ENCODE measurements at places on chromosomes 12 and 14. TPM values are rescaled to one million over a fixed set of nuclear protein-coding genes. Genes with fewer than 3 reads are reported as not detected.

Gene CPNE8
- 16.7 TPM for polyA plus RNA-seq

Gene RBM19
- polyA plus RNA-seq = 17.9 TPM

Gene SUOX
- 17.1 TPM for polyA plus RNA-seq

Gene CATSPERB
- 1.3 TPM for polyA plus RNA-seq

Gene MYF5
- polyA plus RNA-seq = not detected

Gene KLRB1
- 2.7 TPM for polyA plus RNA-seq

Gene SLC6A12
- 2.1 TPM for polyA plus RNA-seq

GRCh38 chr12:93413064-93413463 lies 28.7 kb downstream of the UBE2N start:
- no peak for DNase-seq

GRCh38 chr14:103544388-103545218 lies 15.6 kb downstream of the TRMT61A start:
- peak; percentile 85 for DNase-seq

DNA sequence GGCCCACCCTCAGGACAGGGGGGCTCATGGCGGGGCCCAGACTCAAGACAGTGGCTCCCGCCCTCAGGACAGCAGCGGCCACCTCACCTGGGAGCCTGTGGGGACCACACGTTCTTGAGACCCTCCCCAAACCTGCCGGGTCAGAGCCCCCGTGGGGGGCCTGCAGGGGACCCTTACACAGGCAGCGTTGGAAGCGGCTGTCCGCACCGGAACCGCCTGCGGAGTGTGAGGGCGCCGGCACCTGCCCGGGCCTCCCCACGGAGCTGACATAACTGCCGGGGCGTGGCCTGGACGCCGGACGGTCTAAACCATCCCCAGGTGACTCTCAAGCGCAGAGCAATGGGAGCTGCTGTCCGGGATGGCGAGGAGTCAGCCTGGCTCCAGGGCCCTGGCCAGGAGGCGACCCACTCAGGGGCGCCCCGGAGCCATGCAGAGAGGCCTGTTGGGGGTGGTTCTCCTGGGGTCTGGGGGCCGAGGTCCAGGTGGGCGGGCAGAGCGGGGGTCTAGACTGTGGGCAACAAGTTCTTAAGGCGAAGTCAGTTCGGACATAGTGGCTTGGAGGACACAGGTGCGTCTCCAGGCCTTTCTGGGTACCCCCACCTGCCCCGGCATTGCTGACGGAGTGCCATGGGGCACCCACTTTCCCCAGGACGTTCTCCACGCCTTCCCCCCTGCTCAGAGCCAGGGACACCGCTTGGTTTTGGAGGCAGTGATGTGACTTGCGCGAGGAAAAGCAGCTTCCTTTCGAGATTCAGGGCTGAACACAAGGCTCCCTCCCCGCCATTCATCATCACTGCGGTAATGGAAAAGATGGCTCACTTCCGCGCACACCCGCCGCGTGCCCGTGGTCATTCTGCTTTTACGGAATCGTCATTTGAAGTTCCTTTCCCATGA lies 23.2 kb downstream of the GALNT9 start:
- DNase-seq = no peak

DNA sequence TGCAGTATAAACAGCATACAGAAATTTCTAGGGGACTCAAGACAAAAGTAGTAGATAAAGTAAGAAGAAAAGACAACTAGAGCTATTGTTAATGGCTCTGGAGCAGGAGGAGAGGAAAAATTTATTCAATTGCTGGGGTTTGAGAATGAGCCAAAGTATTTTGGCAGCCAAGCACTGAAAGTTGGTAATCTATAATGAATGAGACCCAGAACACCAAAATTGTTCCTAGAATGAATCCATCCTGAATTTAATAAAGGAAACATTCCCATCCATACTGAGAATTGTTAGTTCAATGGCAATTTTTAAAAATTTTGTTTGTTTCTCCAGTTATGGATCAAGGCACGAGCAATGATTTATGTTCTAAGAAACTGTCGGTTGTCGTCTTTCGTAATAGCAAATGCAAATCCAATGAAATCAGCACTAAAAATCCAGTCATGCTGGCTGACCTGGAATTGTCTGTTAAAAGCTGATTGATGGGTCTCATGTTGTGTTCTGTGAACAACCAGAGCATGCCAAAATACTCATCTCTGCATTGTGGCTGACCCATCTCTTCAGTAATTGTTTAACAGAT lies 170.9 kb upstream of the LMNTD1 start:
- DNase-seq = peak; percentile 77

GRCh38 chr14:71012888-71013287 lies 105.6 kb downstream of the PCNX1 start:
- DNase-seq = no peak

- DNase-seq = no peak
Measured at GRCh38 chr14:63996016-63996415, 143.2 kb downstream of the SYNE2 start.

DNA sequence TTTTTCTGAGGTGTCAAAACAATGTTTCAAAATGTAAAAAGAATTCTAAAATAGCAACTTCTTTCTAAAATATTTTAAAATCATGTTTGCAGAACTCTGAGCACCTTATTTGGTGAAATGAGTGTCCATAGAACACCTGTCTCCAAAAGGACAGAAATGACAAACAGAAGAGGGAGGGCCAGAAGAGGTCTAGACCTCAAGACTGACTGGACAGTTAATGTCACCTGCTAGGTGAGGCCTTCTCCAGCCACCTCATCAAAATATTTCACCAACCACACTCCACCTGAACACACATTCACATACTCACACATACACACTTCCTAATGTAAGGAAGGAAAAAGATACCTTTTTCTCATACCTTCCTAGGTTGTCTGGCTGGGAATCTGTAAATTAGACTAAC lies 147.8 kb upstream of the PLEKHA5 start:
- no peak for DNase-seq

GRCh38 chr12:13436696-13437391 lies 240.3 kb downstream of the EMP1 start:
- no peak for DNase-seq

DNA sequence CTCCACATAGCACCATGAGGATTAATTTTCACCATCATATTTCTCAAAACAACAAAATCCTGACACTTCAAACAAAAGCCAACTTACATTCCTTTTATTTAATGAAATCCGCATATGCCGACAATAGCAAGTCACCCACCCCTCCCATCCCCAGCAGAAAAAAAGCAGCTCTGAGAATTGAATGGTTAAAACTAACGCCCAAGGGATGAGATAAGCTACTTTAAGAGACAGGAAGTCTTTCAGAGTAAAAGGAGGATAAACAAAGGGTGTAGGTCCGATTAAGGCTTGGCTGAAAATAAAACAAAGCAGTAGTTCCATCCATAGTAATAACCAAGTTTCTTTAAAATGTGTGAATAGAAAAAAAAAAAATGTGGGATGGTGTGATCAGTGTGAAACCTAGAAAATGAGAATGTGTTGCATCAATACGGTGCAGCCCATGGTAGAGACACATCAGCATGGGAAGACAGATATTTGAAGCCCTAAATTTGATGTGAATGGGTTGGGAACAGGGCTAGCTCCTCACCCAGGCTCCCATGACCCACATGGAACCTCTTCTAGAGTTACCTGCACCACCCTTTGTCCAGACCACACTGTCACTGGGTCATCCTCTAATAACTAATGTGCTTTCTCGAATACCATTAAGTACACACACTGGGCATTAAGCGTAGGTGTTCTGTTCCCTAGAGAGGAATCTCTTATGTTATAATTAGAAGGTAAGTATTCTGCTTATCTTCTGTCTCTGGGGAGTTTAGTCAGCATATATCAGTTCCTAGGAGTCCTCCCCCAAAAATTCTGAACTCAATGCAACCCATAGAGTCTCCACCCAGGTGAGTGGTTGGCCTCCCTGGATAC lies 31.7 kb downstream of the RTRAF start:
- DNase-seq = no peak

DNA sequence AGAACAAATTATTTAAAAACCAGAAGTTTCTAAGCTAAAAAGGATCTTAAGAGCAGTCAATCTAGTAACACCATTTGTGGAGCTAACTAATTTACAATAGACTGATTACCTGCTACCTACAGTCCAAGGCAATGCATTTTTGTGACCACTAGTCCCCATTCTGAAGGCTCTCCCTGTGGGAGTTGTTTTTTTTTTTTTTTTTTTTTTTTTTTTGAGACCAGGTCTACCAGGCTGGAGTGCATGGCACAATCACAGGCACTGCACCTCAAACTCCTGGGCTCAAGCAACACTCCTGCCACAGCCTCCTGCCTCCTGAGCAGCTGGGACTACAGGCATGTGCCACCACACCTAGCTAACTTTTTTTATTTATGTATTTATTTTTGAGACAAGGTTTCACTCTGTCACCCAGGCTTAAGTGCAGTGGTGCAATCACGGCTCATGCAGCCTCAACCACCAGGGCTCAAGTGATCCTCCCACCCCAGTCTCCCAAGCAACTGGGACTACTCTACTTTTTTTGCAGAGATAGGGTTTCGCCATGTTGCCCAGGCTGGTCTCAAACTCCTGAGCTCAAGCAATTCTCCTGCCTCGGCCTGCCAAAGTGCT lies 3.9 kb downstream of the GNPTAB start:
- DNase-seq = no peak

DNA sequence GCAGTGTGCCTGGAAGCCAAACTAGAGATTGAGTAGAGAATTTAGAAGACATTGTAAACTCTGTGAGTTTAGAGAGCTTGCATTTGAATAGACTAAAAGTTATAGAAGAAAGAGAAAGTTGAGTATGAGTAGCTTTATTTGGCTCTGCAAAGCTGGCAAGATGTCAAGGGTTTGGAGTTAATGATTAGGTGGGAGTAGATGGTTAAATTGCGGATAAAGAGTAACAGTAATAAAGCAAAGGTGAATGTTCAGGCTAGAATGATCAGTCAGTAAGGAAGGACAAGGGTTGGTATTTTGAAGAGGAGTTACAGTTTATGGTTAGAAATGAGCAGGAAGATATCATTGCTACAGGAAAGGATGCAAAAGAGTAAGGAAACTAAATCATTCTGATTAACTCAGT lies 5.2 kb downstream of the PPM1A start:
- peak; percentile 49 for DNase-seq

GRCh38 chr14:89304561-89304960 lies 112.5 kb downstream of the FOXN3 start:
- DNase-seq = no peak

GRCh38 chr14:91349481-91350074 lies 68.0 kb downstream of the CCDC88C start:
- DNase-seq = no peak

DNA sequence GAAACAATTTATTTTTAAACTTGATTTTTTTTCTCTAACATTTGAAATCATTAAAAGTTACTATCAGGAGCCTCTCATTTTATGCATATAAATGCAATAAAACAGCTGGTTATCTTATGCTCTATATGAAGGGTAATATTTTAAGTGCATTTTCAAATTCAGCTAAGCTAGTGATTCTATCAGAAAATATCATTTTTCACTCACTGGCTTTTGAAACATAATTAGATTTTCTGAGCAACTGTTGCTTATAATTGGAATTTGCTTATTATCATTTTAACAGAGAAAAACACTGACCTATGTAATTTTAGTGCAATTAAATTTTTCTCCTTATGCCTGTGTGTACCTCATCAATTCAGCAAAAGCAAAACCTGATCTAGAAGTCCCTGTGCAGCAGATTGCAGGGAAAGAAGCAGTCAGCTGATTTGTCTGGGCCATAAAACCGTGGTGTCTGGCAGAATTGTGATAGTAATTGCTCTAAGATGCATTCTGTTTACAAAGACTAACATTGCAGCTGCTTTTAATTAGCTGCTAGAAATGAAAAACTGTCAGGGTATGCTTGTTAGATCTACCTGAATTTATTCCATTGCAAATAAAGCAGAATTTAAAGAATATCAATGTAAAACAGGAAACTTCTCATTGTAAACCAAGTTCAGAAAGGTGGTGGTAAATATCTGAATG lies 75.0 kb downstream of the BICD1 start:
- no peak for DNase-seq

GRCh38 chr14:68423686-68424085 lies 369.2 kb downstream of the ZFP36L1 start:
- DNase-seq = no peak

DNA sequence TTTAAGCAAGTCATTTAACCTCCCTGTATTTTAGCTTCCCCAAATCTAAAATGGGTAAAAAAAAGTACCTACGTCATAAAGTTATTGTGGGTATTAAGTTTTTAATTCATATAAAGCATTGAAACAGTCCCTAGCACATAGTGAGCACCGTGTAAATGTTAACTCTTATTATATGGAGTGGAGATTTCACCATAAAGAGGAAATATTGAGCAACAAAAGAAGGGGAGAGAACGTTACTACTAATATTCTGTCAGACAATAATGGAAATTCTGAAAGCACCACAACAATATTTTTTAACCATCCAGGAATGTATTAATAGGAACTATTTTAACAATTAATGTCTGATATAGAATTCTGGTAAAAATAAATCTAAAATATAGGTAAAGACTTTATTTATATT lies 7.8 kb upstream of the CD163L1 start:
- no peak for DNase-seq

GRCh38 chr14:86027990-86028389 lies 498.0 kb downstream of the FLRT2 start:
- DNase-seq = no peak

- DNase-seq = no peak
Measured at GRCh38 chr12:122028165-122028904, 6.7 kb downstream of the BCL7A start.

- DNase-seq = no peak
Measured at GRCh38 chr12:117885211-117885610, 83.6 kb downstream of the KSR2 start.

DNA sequence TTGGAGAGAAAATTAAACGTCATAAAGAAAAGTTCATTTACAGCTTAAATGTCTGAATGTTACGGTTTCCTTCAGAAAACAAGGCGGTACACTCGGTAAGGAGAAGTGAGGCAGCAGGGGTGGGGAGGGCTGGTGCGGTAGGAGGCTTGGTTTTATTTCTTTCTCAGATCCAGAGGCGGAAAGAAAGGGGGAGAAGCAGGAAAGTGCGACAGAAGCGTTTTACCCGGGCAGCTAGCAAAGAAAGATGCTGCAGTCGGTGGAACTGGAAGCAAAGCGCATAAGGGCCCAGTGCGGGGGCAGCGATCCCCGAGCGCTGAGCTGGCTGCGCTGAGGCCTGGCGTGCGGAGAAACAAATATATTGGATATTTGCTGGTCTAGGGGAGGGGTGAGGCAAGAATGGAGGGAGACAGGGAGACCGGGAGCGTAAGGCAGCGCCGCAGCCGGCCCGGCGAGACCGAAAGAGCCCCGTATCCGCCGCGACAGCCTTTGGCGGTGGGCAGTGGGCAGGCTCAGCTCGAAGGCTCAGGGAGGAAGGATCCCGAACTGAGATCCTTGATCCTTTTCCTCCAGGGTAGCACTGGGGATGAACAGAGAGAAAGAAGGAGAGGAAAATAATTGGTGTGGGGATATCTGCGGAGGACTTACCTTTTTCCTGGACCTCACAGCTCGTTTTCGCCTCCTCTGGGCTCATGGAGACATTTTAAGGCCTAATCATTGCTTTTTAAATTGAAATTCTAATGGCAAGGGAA lies 6.4 kb upstream of the HOXC11 start:
- DNase-seq = no peak
